Ascending aorta (tissue), 2 donors: ENCODE measurements at places on chromosomes 4 and X. TPM values are rescaled to one million over a fixed set of nuclear protein-coding genes. Genes with fewer than 3 reads are reported as not detected.

GRCh38 chrX:149383852-149384251, 121.3 kb downstream of the IDS start:
- H3K36me3 ChIP-seq: no peaks in the 10 kb centered on the region
- no peak for DNase-seq
- no peaks in the 10 kb centered on the region for H3K27me3 ChIP-seq
- H3K4me3 ChIP-seq: no peak overlapping the region
- no peak overlapping the region for H3K27ac ChIP-seq
- no peaks in the 10 kb centered on the region for H3K4me1 ChIP-seq

- H3K36me3 ChIP-seq: no peaks in the 10 kb centered on the region
- no peak overlapping the region for H3K4me3 ChIP-seq
- DNase-seq: no peak
- no peaks in the 10 kb centered on the region for H3K4me1 ChIP-seq
Measured at GRCh38 chr4:167424341-167425256, 190.3 kb upstream of the SPOCK3 start.

GRCh38 chr4:78671903-78672815, 104.0 kb upstream of the BMP2K start:
- no peak overlapping the region for H3K27ac ChIP-seq
- no peak for DNase-seq
- H3K36me3 ChIP-seq: no peaks in the 10 kb centered on the region
- H3K27me3 ChIP-seq: no peaks in the 10 kb centered on the region
- no peak overlapping the region for H3K4me3 ChIP-seq

DNA sequence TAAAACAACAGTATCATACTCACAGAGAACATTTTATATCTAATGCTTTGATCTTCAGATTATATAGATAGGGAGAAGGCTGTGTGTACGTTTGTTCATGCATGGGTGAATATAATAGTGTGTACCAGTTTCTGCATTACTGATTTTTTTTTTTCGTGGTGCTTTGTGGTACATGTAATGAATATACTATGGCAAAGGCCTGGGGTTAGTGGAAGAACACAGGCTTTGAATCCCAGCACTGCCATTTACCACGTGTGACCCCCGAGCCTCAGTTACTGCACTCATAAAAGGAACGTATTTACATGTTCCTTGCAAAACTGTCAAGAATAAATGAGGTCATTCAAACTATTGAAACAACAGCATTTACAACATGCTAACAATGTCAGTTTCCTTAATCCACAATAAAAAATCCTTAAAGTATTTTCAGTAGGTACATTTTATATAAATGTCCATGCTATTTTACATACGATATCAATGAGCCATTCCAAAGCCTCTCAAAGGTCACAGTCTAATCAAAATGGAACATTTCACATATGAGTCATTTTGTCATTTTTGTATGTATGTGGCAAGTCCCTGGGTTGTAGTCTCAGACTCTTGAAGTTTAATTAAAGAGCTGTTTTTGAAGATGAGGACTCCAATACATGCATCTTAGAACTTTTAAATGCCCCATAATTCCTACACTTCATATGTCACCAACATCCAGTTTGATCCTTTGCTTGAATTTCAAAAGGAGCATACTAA, 242.8 kb downstream of the PPP3CA start:
- H3K4me3 ChIP-seq: no peak overlapping the region
- H3K36me3 ChIP-seq: no peaks in the 10 kb centered on the region
- H3K4me1 ChIP-seq: peaks cover 4% of the 10 kb centered on the region
- no peak for DNase-seq
- H3K27ac ChIP-seq: no peak overlapping the region

GRCh38 chrX:121216641-121217374, 169.4 kb downstream of the GLUD2 start:
- DNase-seq: no peak
- no peaks in the 10 kb centered on the region for H3K4me1 ChIP-seq
- no peaks in the 10 kb centered on the region for H3K36me3 ChIP-seq
- no peak overlapping the region for H3K4me3 ChIP-seq
- H3K27ac ChIP-seq: no peak overlapping the region

GRCh38 chrX:134246282-134246681, 9.3 kb downstream of the CCDC160 start:
- no peaks in the 10 kb centered on the region for H3K4me1 ChIP-seq
- H3K4me3 ChIP-seq: no peak overlapping the region
- DNase-seq: no peak

GRCh38 chr4:99028187-99028586, 32.7 kb downstream of the METAP1 start:
- H3K36me3 ChIP-seq: no peaks in the 10 kb centered on the region
- no peak overlapping the region for H3K27ac ChIP-seq
- no peak for DNase-seq
- H3K4me1 ChIP-seq: no peaks in the 10 kb centered on the region

DNA sequence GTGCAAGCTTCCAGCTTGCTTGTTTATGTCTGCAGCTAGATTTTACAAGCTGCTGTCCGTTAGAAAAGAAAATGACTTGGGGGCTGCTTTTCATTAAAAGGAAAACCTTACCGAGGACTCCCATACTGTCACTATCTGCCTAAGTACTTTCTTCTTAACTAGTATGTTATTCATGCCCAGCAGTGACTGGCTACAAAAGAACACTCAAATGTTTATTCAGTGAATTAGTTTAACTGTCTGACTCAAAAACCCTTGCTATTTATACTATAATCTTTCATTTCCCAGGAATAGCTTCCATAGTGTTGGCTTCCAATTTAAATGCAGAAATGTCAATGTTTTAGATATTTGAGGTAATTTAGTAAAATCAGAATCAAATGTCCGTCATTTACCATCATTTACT, 164.9 kb downstream of the DTHD1 start:
- no peaks in the 10 kb centered on the region for H3K36me3 ChIP-seq
- H3K4me1 ChIP-seq: no peaks in the 10 kb centered on the region
- H3K4me3 ChIP-seq: no peak overlapping the region
- H3K27ac ChIP-seq: no peak overlapping the region
- no peaks in the 10 kb centered on the region for H3K27me3 ChIP-seq

GRCh38 chr4:2396781-2397368, 21.6 kb downstream of the ZFYVE28 start:
- H3K27ac ChIP-seq: no peak overlapping the region
- no peaks in the 10 kb centered on the region for H3K27me3 ChIP-seq
- no peak overlapping the region for H3K4me3 ChIP-seq
- H3K4me1 ChIP-seq: peaks cover 3% of the 10 kb centered on the region
- DNase-seq: no peak

DNA sequence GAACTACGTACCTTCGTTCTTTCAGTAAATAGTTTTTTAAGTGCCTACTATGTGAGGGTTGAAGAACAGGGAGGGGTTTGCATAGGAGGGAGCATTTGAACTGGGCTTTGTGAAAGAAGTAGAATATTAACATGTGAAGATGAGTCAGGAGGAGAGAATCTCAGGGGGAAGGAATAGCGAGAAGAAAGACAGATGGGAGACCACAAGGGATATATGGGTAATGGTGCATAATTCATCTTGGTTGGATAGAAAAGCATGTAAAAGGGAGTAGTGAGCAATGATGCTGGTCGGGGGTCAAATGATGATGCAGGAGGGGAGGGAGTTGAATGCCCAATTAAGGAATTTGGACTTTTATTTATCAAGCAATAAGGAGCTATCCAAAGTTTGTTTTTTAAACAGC, 52.7 kb downstream of the TMEM164 start:
- no peaks in the 10 kb centered on the region for H3K4me1 ChIP-seq
- no peak overlapping the region for H3K4me3 ChIP-seq
- no peaks in the 10 kb centered on the region for H3K36me3 ChIP-seq
- no peak overlapping the region for H3K27ac ChIP-seq
- DNase-seq: no peak

DNA sequence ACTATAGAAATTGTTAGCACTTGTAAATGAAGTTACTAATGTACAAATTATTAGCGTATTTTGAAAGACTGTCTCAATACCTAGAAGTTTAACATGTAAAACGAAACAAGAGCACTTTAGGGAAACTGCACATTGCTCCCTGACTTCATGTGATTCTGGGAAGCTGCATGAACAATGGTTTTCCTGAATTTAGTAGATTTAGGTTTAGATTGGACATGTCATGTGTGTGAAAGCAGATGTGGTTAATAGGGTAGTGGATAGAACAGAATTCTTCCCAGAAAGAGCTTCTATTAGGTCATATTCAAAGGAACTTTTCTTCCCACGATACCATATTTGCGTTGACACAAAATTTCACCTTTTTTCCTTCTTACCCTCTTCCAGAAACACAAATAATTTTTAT, 14.9 kb upstream of the CXCL8 start:
- H3K27me3 ChIP-seq: no peaks in the 10 kb centered on the region
- H3K4me1 ChIP-seq: no peaks in the 10 kb centered on the region
- H3K36me3 ChIP-seq: no peaks in the 10 kb centered on the region
- no peak overlapping the region for H3K4me3 ChIP-seq

- no peak overlapping the region for H3K4me3 ChIP-seq
- DNase-seq: no peak
- no peaks in the 10 kb centered on the region for H3K4me1 ChIP-seq
- H3K27ac ChIP-seq: no peak overlapping the region
- H3K27me3 ChIP-seq: no peaks in the 10 kb centered on the region
Measured at GRCh38 chr4:72295966-72296557, 264.3 kb downstream of the NPFFR2 start.

DNA sequence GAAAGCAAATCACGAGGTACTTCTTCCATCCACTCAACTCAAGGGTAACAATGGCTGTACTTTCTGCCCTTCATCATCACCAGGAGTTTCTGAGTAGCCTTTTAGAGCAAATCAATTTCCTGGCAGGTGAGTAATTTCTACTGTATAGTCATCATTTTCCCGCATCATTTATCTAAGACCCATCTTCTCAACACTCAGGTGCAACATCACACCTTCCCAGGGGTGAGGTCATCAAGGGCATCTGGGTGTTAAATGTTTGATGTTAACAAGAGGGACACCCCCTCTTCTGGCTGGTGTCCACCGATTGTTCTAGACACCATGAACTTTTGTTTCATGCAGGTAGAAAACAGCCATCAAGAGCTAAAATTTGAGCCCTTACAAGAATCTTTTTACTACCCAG, 313.4 kb upstream of the MAGEB2 start:
- H3K36me3 ChIP-seq: no peaks in the 10 kb centered on the region
- no peak overlapping the region for H3K4me3 ChIP-seq
- no peaks in the 10 kb centered on the region for H3K4me1 ChIP-seq
- H3K27me3 ChIP-seq: no peaks in the 10 kb centered on the region
- no peak overlapping the region for H3K27ac ChIP-seq

DNA sequence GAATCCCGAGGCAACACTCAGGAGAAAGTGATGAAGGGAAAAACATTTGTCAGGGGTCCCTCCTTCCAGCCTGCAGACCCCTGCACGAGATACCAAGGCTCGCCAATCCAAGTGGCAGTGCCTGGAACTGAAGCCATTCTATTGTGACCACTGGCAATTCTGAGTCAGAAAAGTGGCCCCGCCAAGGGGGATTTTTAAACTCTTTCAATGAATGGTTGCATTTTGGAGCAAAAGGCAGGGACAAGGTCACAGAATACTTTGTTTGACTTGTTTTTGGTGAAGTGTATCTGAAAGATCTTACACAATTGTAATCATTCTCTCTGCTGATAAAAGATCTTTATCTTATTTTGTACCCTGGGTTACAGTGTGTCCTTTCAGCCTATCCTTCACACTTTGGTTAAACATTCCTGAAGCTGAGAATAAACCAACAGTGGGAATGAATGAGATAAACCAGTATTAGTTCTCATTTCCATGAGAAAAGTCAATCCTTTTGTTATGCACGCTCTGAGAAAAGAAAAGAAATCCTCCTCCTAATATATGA, 115.9 kb upstream of the PDLIM3 start:
- DNase-seq: no peak
- H3K27ac ChIP-seq: peak overlapping the region; percentile 53
- no peak overlapping the region for H3K4me3 ChIP-seq
- no peaks in the 10 kb centered on the region for H3K27me3 ChIP-seq
- H3K36me3 ChIP-seq: peaks cover 43% of the 10 kb centered on the region
- H3K4me1 ChIP-seq: no peaks in the 10 kb centered on the region

DNA sequence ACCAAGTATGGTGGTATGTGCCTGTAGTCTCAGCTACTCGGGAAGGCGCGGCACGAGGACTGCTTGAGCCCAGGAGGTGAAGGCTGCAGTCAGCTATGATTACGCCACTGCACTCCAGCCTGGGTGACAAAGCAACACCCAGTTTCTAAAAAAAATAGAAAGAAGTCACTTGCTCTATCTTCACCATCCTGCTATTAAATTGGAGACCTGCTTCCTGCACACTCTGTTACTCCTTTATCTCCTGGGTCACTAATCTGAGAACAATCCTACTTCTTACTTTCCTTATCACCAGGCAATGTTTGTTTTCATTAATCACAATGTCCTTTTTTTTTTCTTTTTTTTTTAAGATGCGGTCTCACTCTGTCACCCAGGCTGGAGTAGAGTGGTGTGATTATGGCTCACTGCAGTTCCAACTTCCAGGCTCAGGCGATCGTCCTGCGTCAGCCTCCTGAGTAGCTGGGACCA, 16.2 kb downstream of the PRKX start:
- no peak overlapping the region for H3K27ac ChIP-seq
- no peaks in the 10 kb centered on the region for H3K27me3 ChIP-seq
- no peak for DNase-seq
- H3K36me3 ChIP-seq: no peaks in the 10 kb centered on the region

DNA sequence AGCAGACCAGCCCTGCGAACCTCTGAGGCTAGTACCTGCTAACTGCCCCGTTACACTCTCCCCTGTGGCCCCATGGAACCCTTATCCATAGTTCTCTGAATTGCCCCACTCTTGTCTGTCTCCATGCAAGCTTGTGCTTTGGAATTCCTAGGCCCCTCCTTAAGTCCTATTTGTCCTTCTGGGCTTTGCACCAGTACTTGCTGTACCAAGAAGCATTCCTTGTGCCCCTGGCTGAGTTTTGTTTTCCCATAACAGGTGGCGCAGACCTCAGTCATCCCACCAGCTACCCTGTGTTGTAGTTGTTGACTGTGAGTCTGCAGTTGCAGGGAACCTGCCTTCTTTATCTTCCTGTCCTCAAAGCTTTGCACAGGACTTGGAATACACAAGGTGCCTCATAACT, 147.9 kb downstream of the AMMECR1 start:
- H3K4me1 ChIP-seq: no peaks in the 10 kb centered on the region
- no peaks in the 10 kb centered on the region for H3K36me3 ChIP-seq
- DNase-seq: no peak
- H3K27me3 ChIP-seq: no peaks in the 10 kb centered on the region

- no peak overlapping the region for H3K27ac ChIP-seq
- H3K36me3 ChIP-seq: no peaks in the 10 kb centered on the region
- no peak for DNase-seq
- no peaks in the 10 kb centered on the region for H3K4me1 ChIP-seq
- H3K27me3 ChIP-seq: no peaks in the 10 kb centered on the region
- no peak overlapping the region for H3K4me3 ChIP-seq
Measured at GRCh38 chr4:110553197-110553596, 69.7 kb downstream of the PITX2 start.

DNA sequence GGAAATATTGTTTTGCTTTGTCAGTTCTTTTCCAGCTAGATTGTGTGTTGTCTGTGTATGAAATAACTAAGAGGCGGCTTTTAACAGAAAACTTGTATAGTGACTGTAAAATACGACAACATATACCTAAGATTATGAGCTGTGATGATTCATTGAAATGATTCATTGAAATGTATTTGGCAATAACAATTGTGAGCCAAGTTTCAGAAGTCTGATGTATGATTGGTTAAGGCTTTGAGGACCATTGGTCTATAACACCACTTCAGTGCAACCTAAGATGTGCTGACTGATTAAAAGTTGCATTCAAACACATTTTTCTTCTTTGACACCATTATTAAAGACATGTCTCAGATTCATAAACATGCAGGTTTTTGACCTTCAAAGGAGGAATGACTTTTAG, 76.6 kb downstream of the PTPN13 start:
- no peaks in the 10 kb centered on the region for H3K27me3 ChIP-seq
- H3K4me1 ChIP-seq: no peaks in the 10 kb centered on the region
- no peak overlapping the region for H3K4me3 ChIP-seq
- DNase-seq: no peak
- no peak overlapping the region for H3K27ac ChIP-seq

The SUPT20HL1 gene
- total RNA-seq: 1.7 TPM

The PF4V1 gene
- total RNA-seq: not detected

The HSFX4 gene
- total RNA-seq: not detected

The GPR173 gene
- 2.1 TPM for total RNA-seq

The PITX2 gene
- total RNA-seq: not detected

The DGKK gene
- total RNA-seq: not detected
